ENCODE measurements at places on chromosomes 7 and 10.

DNA sequence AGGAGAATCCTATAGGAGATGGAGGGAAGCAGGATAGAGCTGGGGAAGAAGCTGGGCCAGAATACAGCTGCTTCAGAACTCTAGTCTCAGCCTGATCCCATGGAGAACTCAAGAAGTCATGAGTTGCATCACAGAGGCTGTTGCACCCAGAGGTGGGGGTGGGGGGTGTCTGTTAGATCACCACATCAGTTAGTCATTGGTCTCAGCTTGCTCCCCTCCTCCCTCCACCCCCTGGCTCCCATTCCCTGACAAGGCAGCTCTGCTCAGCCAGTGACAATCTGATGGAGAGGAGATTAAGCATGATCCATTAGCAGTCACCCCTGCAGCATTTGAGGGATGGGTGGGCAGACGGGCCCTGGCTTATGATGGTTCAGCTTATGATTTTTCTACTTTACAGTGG is 58.4 kb upstream of the FGL2 start:
- DNase-seq: no peak

DNA sequence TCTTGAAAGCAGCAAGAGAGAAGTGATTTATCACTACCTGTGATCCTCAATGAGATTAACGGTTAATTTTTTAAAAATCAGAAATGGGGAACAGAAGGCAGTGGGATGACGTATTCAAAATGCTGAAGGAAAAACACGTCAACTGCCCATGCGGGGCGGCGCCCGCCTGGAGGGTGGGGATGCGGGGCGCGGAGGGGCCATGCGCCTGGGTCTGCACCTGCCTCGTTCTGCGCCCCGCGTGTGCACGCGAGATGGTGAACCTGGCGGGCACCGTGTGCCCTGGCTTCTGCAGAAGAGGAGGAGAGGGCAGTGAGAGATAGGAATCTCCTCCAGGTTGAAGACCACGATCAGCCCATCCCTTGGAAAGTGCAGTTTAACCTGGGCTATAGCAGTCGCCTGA is 79.3 kb upstream of the ZNF32 start:
- DNase-seq: no peak

DNA sequence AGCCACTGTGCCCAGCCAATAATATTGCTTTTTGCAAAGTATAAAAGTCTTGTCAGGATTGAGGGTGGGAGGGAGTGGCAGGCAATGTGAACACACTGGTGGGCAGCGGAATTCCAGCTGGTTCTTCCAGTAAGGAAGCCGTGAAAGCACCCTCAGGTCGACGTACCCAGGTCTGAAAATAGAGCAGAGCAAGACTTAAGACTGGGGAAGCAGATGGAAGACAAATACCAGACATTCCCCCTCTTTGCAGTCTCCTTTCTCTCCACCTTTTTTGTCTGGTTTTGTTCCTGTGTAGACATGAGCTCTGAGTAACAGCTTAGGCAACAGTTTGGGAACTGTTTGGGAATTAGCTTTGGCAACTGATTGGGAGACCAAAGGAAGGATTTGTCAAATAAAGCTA is 17.6 kb upstream of the CSTF2T start:
- DNase-seq: no peak

DNA sequence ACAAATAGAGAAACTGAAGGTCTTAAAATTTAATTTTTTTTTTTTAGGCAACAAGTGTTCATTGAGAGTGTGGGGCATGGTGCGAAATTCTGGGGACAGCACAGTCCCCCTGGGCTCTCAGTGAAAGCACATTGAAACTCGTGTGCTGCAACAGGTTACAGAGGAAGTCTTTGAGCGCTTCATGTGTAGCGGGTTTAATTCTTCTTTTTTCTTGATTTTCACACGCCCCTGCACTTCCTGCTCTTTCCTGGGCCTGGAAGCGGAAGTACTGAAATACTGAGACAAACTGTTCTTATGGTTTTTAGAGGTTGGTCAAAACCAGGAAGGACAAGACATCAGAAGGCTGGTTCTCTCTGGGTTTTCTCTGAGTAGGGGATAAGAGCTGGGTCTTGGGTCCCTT is 203.5 kb downstream of the PTEN start:
- no peak for DNase-seq

- no peak for DNase-seq
These were observed 1.2 kb upstream of the C10orf143 start for GRCh38 chr10:130111852-130112180.

DNA sequence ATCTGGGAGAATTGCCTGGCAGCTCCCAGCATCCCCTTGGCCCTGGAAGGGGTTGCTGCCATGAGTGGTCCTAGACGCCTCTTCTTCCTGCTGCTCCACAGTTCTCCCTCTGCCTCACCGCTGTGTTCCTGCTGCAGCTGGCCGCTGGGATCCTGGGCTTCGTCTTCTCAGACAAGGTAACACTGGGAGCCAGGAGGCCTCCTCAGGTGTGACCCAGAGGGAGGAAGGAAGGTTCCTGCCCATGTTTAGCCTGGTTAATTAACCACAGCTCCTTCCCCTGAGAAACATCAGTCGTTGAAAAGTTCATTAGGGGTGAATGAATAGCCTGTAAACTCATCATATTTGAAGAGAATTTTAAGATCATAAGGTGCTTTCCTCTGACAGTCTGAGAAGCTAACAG is 18.2 kb downstream of the TSPAN33 start:
- DNase-seq: no peak

DNA sequence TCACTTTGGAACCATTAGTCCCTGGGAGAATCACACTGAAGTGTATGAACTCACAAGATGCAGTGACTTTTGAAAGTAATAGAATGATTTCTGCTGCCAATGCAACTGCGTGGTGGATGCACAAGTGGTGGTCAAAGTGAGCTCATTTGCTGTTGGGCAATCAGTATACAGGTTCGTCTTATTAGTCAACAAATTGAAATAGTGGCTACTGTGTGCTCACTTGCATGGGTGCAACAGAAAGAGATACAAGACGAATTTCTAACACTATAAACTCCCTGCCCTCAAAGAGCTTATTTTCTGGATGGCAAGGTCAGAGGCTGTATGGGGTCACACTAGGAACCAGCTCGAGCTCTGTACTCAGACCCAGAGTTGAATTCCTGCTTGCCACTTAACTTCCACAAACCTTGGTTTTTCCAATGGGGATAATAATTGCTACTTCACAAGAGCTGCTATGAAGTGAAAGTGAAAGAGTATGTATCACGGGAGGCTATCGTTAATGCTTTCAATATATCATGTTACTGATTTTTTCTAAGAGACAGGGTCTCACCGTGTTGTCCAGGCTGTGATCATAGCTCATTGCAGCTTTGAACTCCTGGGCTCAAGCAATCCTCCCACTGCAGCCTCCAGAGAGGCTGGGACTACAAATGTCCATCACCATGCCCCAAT is 8.3 kb upstream of the BCL7B start:
- DNase-seq: no peak

GRCh38 chr10:75202321-75203045 is 8.1 kb upstream of the VDAC2 start:
- no peak for DNase-seq

- DNase-seq: no peak
These were observed 58.7 kb downstream of the RGS10 start for GRCh38 chr10:119483839-119484238.

DNA sequence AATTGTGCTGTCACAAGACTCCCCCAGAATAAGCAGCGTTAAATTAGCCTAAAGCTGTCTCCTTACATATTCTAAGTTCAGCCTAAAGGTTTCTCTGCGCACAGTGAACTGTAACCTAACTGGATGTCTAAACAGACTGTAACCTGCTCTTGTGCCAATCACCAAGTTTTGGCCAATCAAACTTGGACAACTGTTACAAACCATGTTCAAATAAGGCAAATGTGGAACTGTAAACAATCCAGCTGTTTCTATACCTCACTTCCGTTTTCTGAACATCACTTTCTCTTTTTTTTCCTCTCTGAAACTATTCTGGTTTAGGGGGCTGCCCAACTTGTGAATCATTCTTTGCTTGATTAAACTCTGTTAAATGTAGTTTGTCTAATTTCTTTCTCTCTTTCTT is 252.2 kb upstream of the HABP2 start:
- DNase-seq: no peak

DNA sequence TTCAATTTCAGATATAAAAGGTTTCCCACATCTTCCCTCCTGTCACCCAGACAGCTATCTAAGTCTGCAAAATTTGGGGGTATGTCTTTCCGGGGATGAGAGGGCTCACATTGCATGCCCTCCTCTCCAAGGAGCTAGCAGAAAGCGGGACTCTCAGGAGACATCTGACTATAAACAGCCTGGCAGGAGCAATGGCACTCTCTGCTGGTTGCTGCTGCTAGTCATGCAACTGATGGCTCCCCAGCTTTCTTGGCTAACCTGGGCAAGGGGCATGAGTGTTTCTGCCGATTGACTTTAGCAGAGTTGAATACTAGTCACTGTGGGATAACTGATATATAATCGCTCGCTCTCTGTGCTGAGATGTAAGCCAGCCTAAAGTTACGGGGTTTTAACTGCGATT is 12.0 kb downstream of the TBX20 start:
- DNase-seq: no peak

- DNase-seq: no peak
These were observed 1.5 kb upstream of the FERD3L start for GRCh38 chr7:19146699-19147098.

DNA sequence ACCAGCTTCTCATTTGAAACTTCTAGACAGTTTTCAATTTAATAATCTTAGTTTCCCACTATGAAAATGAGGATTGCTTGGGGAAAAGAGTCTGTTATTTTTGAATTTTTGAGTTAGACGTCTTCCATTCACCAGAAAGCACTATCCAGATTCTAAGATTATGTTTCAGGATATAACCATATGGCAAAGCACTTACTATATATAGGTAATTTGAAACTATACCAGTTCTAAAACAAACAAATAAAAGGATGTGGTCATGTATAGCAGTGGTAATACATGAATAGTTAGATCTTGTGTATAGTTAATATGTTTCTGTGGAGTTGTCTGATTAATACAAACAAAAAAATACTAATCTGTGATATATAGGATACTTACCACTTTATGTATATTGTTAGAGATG is 320.0 kb downstream of the EXOC4 start:
- no peak for DNase-seq

GRCh38 chr10:28181478-28182096 is 121.3 kb downstream of the MPP7 start:
- DNase-seq: no peak

DNA sequence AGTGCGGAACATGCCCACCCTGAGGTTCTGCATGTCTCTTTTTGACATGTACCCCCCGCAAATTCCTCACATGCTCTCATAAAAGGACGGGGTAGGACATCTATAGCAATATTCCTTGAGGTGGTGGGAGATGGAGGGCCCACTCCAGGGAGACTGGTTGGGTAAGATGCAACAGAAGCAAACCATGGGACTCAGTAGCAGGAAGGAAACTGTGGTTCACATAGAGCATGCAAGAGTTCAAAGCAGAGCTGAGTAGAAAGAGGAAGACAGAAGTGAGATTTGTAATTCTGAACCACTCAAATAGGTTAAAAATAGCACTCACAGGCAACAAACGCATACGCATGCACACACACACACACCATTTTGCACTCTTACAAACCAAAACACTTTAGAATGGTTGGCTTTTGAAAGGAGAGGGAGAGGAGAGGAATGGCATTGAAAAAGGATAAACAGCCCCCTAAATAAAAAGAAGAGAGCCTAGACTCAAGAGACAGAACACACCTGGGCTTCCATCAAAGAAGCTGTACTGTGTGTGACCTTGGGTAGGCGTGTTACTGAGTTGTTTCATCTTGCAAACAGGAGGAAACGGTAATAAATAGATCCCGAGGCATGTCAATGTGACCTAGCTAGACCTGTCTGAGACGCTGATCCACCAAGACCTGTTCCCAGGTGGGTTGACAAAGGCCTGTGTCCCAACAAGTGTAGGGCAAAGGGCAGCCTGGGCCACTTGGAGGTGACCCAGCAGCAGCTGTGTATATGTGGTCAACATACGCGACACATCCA is 77.6 kb upstream of the LRRC4 start:
- no peak for DNase-seq

GRCh38 chr10:44731283-44731682 is 179.9 kb upstream of the TMEM72 start:
- no peak for DNase-seq

DNA sequence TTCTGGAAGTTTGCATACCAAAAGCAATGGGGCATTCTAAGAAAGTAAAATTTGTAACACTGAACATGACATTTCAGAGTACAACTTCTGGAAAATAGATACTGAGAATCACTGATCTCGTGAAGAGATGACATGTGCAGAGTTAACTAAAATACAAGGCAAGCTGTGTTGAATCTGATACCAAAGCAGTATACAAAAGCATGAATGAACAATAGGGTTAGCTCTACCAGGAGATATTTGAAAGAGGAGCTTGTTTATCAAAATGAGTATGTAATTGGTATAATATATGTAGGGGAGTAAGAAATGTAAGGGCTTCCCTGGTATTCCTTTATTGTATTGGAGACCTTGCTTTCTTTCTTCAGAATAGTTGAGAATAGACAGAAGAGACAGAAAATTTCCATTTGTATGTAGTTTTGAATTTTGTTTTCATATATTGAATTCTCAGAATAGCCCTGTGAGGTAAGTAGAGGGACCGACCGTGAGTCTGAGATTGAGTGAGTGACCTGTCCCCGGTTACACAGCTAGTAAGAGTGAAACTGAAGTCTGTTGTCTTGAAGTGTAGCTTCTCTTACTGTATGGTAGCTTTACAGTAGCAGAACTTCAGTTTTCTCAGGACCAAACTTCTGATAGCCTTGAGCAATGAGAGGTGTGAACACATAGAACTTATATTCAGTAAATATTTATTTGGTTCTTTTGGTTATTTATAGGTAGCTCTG is 5.0 kb downstream of the HBP1 start:
- no peak for DNase-seq

DNA sequence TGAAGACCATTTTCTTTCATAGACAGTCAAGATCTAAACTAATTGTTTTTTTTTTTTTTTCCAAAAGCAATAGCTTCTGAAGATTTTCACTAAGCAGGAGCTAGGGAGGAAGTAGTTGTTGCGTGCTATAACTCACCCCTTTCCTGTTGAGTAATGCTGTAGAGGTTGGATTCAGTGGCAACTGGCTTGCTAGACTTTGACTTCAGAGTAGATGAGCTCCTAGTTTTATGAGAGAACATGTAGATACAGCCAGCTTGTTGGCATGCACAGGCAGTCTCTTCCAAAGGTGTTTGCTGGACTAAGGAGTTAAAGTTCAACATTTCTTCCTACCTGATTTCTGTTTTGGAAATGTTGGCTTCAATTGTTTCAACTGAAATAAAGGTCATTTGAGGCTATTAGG is 66.2 kb upstream of the MXI1 start:
- no peak for DNase-seq

Measured in activated T-cell treated with anti-CD3 and anti-CD28 coated beads for 48 hours (primary cell).